ENCODE measurements at places on chromosomes 3 and 15.

DNA sequence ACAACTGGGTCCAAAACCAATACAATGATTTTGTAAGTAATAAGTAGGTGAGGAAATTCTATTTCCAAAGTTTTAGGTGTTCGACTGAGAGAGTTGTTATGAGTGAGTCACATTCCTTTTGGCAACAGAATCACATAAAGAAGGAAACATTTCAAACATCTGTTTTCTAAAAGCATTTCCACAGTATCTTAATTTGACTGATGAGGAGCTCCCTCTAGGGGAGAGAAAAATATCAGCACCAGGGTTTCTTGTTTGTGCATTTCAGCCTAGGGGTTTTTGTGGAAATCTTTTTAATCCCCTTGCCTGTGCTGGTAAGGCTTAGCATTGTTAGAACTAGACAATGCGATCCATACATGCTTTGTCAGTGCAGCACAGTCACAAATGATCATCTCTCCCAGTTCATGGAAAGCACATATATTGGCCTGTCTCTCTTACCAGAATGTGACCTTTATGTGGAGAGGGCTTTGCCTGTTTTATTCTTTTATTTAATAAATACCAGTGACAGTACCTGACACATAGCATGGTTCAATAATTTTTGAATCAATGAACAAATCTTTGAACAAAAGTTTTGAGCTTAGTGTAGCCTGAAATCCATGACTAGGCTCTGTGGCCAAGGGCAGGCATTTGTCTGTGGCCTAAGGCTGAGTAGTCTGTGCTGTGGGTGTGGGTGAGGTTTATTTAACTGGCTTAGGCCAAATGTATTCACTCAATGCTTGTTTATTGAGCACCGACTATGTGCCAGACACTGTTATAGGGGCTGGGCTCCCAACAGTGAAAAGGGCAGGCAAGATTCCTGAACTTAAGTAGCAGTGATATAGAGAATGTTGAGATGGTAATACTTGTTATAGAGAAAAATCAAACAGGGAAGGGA, 21.1 kb upstream of the IQCF6 start:
- no peak for DNase-seq

DNA sequence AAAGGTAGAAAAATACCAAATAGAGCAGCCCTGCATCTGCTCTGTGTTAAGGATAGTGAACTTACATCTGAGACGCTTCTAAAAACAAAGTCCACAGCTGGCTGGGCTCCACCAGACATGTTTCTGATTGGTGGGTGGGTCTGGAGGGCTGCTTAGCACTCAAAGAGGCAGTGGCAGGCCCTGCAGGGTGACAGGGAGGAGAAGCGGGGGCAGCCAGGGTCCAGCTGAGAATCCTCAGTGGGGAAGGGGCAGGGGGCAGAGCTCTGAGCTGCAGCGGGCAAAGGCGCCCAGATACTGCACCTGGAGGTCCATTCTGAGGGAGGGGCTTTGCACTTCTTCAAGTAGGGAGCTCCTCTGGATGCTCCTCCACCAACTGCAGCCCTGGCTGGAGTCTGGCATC, 28.1 kb downstream of the PRR23E start:
- no peak for DNase-seq

DNA sequence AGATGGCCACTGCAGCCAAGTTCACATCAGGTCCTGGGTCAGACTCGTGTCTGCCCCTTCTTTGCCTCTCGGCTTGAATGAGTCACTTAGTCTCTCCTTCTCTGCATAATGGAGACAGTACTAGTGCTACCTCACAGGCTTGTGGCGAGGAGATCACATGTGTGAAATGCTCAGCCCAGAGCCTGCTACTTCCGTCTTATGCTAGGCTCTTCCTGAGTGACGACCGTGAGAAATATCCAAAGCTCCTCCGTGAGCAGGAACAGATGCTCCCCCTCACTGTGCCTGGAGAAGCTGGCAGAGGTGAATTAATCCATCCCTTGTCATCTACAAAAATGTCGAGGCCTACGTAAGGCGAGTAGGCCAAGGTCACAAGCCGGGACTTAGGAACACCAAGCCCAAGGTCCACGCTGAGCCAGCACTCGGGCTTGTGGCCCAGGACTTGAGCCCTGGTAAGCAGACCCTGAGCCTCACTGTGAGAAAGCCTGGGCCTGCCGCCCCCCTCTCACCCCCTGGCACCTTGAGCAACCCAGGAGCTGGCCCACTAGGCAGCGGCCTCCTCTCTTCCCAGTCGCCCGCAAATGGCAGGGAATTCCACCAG, 17.9 kb downstream of the PAK6 start:
- DNase-seq: no peak

DNA sequence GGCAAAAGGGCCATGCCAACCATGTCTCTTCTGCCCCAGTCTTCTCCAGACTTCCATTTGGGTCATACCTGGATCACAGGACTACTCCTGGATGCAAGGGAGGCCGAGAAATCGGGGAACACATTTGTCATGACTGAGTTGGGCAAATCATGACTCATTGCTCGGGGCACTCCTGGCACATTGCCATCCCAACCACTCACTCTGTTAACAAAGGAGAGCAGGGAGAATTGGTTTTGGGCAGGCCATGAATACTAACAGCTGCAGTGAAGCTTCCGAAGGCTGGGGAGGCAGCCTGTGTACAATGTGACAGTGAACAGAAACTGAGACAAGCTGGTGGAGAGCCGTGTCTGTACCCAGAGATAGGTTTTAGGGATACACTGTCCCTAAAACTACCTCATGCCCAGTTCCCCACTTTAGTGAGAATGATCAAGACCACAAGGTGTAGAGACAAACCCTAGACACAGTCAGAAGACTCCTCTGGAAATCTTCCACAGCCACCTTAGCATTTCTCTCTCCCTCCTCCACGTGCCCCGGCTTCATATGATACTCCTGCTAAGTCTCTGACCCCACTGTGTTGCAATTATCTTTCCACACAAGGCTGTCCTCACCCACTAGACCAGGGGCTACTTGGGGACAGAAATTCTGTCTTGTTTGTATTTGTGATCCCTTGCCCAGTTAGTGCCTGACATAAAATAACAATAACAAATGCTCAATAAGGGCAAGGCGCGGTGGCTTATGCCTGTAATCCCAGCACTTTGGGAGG, 10.5 kb upstream of the BUB1B start:
- no peak for DNase-seq

- DNase-seq: no peak
These were observed 293.8 kb downstream of the CHST2 start for GRCh38 chr3:143413372-143413771.

- DNase-seq: no peak
These were observed 474.3 kb downstream of the RSL24D1 start for GRCh38 chr15:54722342-54722986.

GRCh38 chr15:40233727-40234577, 4.9 kb upstream of the PAK6 start:
- DNase-seq: no peak

GRCh38 chr3:124942613-124943012, 8.1 kb upstream of the MUC13 start:
- DNase-seq: no peak

DNA sequence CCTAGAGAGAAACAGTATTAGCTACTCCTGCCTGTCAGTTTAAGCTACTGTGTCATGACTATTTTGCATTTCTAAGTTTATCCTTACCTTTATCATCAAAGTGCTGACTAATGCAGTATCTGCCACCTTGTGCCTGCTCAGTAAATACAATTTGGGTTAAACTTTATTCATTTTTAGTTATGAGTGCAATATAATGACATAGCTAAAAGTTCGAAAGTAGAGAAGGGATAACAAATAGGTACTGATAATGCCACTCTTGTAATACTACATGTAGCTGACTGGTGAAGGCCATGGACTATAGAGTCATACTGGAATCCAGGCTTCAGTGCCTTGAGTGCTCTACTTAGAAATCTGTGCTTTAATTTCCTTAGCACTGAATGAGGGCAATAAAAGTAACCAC, 480.8 kb upstream of the TPRG1 start:
- no peak for DNase-seq

GRCh38 chr15:48965972-48966371, 2.3 kb upstream of the SHC4 start:
- peak; percentile 42 for DNase-seq

GRCh38 chr3:49666592-49666991, 7.6 kb upstream of the APEH start:
- DNase-seq: no peak

GRCh38 chr15:34514251-34514670, 69.2 kb downstream of the GOLGA8B start:
- DNase-seq: peak; percentile 50

GRCh38 chr3:57091521-57092273, 31.2 kb downstream of the SPATA12 start:
- no peak for DNase-seq

- DNase-seq: no peak
These were observed 131.3 kb upstream of the SNRPN start for GRCh38 chr15:24823473-24823872.

GRCh38 chr3:126858401-126858800, 124.5 kb upstream of the PLXNA1 start:
- no peak for DNase-seq

DNA sequence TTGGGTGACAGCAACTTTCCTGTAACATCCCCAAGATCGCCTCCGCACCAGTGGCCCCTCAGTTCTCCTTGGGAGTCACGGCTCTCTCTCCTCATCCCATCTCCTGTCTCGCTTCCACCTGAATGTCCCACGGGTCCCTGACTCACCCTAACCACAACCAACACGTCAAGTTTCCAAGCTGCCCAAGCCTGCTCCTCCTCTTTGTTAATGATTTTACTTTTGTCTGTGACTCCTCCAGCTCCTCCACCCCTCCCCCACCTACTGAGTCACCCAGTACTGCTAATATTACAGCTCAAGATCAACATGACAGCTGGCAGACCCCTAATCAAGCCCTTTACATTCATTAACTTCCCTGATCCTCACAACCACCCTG, 39.3 kb downstream of the BDH1 start:
- no peak for DNase-seq

DNA sequence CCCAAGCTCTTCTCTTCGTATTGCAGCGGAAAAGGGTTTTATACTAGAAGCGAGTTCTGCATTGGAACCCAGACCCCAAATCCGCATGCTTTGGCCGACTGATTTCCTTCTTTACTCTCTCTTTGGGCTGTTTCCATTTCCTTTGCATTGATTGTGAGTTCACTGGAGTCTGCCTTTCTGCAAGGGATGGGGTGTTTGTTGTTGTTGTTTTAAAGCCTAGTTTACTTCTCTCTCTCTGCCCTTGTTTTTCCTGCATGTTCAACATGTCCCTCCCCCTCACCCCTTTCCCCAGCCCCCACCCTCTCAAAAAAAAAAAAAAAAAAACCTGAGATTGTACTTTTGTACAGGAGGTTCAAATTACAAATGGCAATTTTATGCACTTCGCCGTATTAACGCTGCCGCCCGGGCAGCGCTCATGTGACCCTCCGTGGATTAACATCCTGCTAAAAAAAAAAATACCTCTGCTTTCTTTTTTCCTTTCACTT, 2.2 kb downstream of the NR2F2 start:
- no peak for DNase-seq

DNA sequence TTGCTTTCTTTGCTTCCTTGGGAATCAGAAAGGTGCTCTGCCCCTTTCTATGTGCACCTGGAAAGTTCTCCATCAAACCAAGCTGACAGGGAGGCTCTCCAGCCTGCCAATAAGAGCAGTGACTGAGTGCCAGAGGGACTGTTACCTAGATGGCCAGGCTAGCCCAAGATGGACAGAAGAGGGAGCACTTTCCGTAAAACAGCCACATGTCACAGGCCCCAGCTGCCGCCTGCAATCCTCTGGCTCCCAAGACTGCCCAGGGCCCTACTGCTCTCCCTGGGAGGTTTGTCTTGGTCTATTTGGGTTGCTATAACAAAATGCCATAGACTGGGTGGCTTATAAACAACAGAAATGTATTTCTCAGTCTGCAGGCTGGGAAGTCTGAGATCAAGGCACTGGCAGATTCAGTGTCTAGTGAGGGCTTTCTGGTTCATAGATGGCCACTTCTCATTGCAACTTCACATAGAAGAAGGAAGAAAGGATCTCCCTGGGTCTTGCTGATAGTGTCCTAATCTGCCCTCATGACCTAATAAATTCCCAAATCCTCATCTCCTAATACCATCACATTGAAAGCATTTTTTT, 72.3 kb downstream of the TAMM41 start:
- DNase-seq: no peak

DNA sequence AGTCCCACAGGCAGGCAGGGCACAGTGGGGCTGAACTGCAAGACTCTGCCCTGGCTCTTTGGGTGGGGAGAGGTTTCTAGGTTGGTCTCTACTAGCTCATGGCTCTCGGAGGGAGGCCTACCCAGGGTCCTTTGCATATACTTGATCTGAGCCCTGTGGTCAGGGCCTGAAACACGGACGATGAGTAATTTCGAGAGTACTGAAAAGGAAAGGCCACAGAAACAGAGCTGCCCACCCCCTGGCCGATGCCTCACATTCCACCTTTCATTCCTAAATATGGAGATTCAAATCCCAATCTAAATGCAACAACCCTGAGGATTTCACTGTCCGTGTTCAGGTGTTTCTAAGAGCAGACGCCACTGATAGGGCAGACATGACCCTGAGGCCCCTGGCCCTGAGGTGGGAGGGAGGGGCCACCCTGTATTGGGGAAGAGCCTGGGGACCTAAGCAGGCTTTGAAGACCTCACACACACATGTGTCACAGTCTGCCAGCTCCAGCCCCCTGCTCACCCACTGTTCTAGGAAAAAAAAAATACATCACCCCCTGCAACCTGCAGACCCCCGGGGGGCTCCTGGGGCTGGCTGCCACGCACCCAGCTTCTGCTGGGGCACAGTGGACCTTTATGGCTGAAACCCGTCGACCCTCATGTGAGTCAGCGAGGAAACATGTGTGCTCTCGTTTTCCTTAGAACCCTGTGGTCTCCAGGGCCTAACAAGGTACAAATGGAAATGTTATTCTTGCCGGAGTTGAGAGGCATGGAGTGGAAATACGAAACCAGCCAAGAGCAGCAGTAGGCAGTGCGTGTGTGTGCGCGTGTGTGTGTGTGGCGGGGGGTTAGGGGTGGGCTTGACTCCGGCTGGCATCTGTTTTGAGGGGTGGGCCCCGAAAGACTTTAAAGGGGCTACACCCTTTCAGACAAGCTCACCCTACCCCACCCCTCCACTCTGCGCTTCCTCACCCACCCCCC, 112.7 kb downstream of the CHSY1 start:
- DNase-seq: no peak

GRCh38 chr3:143928541-143929255, 42.9 kb upstream of the DIPK2A start:
- no peak for DNase-seq

DNA sequence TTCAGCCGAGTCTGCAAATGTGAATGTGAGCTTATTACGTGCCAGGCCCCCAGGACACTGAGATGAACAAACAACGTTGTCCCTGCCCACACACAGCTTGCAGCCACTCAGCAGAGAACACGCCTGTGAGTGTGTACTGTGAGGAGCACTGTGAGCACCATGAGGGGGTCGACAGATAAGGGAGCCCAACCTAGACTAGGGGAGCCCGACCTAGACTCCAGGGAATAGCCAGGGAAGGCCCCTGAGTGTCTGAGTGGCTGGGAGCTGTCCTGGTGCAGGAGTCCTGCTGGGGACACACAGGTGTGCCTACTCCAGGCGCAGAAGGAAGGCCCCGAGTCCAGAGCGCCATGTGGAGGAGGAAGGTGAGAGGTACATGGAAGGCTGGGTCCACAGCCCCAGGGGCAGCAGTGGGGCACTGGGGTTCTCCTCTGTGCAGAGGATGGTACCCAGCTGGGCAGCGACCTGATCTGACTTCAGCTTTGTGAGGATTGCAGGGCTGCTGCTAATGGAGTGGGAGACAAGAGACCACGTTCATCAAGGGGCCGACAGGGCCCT, 36.5 kb downstream of the MGLL start:
- no peak for DNase-seq

- no peak for DNase-seq
These were observed 218.1 kb downstream of the OSBPL10 start for GRCh38 chr3:31762888-31763351.
